ENCODE measurements at places on chromosomes 1 and 21. TPM values are rescaled to one million over a fixed set of nuclear protein-coding genes. Genes with fewer than 3 reads are reported as not detected.

GRCh38 chr1:89665941-89666340 lies 33.0 kb downstream of the LRRC8C start:
- DNase-seq = no peak
- H3K36me3 ChIP-seq = no peaks in the 10 kb centered on the region
- H3K27me3 ChIP-seq = no peaks in the 10 kb centered on the region
- no peak overlapping the region for H3K27ac ChIP-seq

- no peak for DNase-seq
- no peaks in the 10 kb centered on the region for H3K27me3 ChIP-seq
- no peak overlapping the region for H3K4me3 ChIP-seq
- H3K36me3 ChIP-seq = no peaks in the 10 kb centered on the region
Measured at GRCh38 chr1:229672246-229672645, 46.2 kb downstream of the URB2 start.

GRCh38 chr1:220239966-220240365 lies 32.3 kb downstream of the RAB3GAP2 start:
- no peak overlapping the region for H3K27ac ChIP-seq
- peaks cover 4% of the 10 kb centered on the region for H3K36me3 ChIP-seq
- no peak for DNase-seq

- no peak for DNase-seq
- no peak overlapping the region for H3K27ac ChIP-seq
- no peaks in the 10 kb centered on the region for H3K27me3 ChIP-seq
- peaks cover 8% of the 10 kb centered on the region for H3K4me1 ChIP-seq
Measured at GRCh38 chr1:52426371-52426770, 22.0 kb downstream of the PRPF38A start.

DNA sequence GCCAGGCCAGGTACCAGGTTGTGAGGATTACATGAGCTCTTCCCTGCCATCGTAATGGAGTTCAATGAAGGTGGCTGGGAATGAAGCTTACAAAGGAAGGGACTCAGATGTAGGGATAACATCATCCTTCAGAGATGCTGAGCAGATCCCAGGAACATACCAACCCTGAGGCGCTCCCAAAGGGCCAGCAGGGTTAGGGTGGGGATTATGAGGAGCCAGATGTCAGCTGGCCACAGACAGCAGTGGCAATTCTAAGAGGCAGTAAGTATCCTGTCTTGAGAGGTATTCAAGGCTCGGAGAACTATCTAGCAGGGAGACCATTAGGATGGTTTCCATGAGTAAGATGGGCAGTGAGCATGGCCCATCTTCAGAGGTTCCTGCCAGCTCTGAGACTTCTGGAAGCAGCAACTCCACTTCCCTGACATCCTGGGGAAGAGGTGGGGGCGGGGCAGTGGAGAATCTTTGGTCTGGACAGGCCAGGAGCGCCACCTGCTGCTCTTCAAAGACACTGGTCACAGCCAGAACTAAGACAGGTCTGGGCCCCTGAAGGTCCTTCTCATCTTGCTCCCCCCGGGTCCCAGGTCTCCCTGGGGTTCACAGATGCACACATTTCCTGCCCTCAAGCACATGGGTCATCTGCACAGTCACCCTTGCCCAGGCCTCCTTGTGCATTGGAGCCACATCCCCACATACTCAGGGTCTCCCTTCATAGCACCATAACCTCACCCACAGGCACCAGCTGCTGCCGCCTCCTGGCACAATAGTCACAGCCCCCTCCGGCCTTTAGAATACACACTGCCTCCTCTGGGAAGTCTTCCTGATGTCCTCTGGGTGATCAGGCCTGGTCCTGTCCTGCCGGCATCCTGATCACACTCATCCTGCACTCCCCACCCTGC lies 2.7 kb upstream of the SDC3 start:
- peak; percentile 88 for DNase-seq
- peaks cover 4% of the 10 kb centered on the region for H3K4me1 ChIP-seq
- no peak overlapping the region for H3K27ac ChIP-seq

- no peak overlapping the region for H3K27ac ChIP-seq
- H3K4me1 ChIP-seq = no peaks in the 10 kb centered on the region
- H3K4me3 ChIP-seq = no peak overlapping the region
- no peaks in the 10 kb centered on the region for H3K36me3 ChIP-seq
Measured at GRCh38 chr1:225684741-225685140, 31.8 kb upstream of the ENAH start.

DNA sequence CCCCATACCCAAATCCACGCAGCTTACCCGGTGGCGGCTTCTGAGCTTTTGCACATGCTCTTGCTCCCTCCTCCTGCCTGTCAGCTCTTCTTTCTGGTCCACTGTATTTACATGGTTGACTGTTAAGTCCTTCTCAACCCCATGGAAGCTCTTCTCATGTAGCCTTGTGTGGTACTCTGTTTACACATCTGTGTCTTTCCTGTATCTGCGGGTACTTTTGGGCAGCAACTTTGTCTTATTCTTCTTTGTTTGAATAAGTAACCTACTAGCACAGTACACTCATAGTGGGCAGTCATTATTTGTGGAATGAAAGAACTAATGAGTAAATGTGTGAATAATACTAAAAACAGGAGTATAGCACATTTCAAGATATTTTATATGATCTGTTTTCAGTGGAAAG lies 88.5 kb upstream of the GPR88 start:
- no peaks in the 10 kb centered on the region for H3K36me3 ChIP-seq
- H3K27ac ChIP-seq = no peak overlapping the region
- no peaks in the 10 kb centered on the region for H3K4me1 ChIP-seq

DNA sequence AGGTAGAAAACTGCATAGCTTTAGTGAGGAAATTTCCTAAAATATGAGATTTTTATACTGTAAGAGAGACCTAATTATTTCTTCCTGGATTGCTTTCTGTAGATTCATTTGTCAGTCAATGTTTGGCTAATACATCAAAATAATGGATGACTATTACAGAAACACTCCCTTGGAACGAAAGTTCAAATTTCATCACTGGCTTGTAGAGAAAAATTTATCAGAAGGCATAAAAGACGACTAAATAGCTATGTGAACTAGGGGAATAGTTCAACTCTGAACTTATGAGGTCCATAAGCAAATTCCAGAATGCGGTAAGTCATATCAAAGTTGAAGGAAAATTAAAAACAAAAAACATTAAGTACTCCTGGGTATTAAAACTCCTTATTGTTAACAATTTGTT lies 36.0 kb downstream of the WNT2B start:
- H3K4me1 ChIP-seq = no peaks in the 10 kb centered on the region
- H3K27me3 ChIP-seq = no peaks in the 10 kb centered on the region

DNA sequence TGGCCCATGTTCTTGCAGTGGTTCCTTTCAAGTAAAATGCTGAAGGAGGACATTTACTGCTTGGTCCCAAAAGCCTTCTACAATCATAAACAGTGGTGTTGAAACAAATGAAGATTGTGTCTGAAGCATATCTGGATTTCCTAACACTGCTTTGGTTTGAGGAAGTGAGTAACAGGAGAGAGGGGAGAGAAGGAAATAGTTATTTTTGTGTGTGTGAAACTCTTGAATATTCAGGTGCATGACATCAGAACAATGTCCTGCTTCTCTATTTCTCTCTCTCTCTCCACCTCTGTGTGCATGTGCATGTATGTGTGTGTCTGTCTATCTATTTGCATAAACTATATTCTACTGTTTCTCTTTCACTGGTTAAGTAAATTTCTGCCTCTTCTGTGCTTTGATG lies 61.4 kb upstream of the TNFSF18 start:
- H3K4me3 ChIP-seq = no peak overlapping the region
- H3K27me3 ChIP-seq = no peaks in the 10 kb centered on the region
- H3K27ac ChIP-seq = no peak overlapping the region

GRCh38 chr1:168903237-168903830 lies 174.3 kb upstream of the DPT start:
- H3K36me3 ChIP-seq = no peaks in the 10 kb centered on the region
- no peak for DNase-seq
- H3K4me3 ChIP-seq = no peak overlapping the region
- no peaks in the 10 kb centered on the region for H3K4me1 ChIP-seq
- no peaks in the 10 kb centered on the region for H3K27me3 ChIP-seq
- no peak overlapping the region for H3K27ac ChIP-seq

DNA sequence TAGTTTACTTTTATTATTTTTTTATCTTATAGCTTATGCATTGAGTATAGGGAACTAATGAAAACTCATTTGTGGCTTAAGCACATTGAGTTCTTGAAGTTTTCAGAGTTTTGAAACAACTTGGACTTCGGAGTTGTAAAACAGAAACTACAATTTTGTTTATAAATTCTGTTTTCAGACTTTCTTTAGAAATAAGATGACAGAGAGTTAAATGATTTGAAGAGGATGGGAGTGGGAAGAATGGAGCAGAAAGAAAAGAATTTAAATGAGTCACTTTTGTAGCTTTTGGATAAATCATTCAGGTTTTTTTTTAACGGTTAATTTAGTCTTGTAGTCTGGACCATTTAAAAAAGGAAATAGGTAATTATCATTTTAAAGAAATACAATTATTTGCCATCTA lies 32.3 kb downstream of the INKA2 start:
- no peaks in the 10 kb centered on the region for H3K4me1 ChIP-seq
- H3K27ac ChIP-seq = no peak overlapping the region
- no peak overlapping the region for H3K4me3 ChIP-seq
- H3K36me3 ChIP-seq = peaks cover 57% of the 10 kb centered on the region
- H3K27me3 ChIP-seq = no peaks in the 10 kb centered on the region

DNA sequence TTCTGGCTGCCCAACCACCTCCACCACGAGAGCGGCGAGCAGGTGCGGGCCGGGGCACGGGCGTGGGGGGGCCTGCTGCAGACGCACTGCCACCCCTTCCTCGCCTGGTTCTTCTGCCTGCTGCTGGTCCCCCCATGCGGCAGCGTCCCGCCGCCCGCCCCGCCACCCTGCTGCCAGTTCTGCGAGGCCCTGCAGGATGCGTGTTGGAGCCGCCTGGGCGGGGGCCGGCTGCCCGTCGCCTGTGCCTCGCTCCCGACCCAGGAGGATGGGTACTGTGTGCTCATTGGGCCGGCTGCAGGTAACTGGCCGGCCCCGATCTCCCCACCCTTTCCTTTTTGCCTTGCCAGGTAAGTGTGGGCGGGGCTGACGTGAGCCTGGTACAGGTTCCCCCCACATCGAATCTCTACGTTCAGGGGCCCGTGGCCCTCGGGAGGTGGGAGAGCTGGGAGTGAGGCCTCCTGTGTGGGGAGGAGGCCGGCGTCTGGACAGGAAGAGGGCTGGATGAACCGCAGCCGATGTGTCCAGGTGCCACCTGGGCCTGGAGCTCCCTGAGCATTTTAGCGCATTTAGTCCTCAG lies 51.7 kb downstream of the COL18A1 start:
- peaks cover 5% of the 10 kb centered on the region for H3K36me3 ChIP-seq
- no peaks in the 10 kb centered on the region for H3K4me1 ChIP-seq
- no peak overlapping the region for H3K4me3 ChIP-seq
- no peak for DNase-seq
- no peak overlapping the region for H3K27ac ChIP-seq
- H3K27me3 ChIP-seq = no peaks in the 10 kb centered on the region

DNA sequence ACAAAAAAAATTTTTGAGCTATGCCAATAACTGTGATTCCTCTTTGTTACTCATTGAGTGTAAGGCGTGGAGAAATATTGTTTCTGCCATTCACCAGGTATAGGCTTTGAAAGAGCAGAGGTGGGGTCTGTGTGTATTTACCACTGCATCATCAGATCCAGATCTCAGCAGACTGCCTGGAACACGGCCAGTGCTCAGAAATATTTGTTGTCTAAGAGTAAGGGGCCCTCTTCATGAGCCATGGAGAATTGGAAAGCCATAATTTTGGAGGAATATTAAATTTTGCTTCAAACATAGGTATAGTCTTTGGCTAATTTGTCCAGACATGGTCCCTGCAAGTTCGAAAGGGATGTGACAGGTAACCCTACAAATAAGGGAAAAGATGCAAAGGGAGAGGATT lies 231.3 kb upstream of the IRF2BP2 start:
- no peak overlapping the region for H3K27ac ChIP-seq
- H3K4me1 ChIP-seq = no peaks in the 10 kb centered on the region
- no peak overlapping the region for H3K4me3 ChIP-seq
- H3K36me3 ChIP-seq = no peaks in the 10 kb centered on the region
- H3K27me3 ChIP-seq = no peaks in the 10 kb centered on the region
- no peak for DNase-seq

TGFB2 gene
- 2.4 TPM for polyA plus RNA-seq

PSEN2 gene
- 31.6 TPM for polyA plus RNA-seq

RSPH1 gene
- 1.1 TPM for polyA plus RNA-seq
